Bone marrow (tissue), 2 donors: ENCODE measurements at places on chromosomes 4 and X.

- no peak for DNase-seq
These were observed 84.8 kb upstream of the ZNF827 start for GRCh38 chr4:146023334-146023967.

DNA sequence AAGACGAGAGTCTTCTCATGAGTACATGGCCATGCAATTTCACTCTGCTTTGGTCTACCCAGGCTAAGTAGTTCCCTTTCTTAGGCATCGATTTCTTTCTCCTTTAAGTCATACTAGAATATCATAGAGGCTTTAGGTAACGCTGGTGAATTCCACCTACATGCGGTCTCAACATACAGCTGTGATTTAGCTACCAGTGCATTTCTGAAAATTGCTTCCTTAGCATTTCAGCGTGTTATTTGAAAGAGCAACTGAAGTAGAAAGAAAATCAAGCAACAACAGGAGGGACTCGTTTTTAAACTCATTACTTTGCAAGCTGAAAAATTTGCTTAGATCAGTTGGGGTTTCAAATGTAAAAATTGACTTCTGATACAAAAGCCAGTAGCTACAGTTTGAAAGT, 48.1 kb upstream of the RASGEF1B start:
- no peak for DNase-seq

DNA sequence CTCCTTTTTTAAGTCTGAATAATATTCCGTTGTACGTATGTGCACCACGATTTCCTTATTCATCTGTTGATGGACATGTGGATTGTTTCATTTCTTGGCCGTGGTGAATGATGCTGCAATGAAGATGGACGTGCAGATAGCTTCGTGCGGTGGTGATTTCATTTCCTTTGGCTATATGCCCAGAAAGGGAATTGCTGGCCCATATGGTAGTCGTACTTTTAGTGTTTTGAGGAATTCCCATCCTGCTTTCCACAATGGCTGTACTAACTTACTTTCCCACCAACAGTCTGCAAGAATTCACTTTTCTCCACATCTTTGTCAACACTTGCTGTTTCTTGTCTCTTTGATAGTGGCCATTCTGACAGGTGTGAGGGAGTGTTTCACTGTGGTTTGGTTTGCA, 12.8 kb downstream of the ZFP42 start:
- DNase-seq, result no peak

- no peak for DNase-seq
These were observed 1.1 kb downstream of the LNX1 start for GRCh38 chr4:53590187-53590586.

DNA sequence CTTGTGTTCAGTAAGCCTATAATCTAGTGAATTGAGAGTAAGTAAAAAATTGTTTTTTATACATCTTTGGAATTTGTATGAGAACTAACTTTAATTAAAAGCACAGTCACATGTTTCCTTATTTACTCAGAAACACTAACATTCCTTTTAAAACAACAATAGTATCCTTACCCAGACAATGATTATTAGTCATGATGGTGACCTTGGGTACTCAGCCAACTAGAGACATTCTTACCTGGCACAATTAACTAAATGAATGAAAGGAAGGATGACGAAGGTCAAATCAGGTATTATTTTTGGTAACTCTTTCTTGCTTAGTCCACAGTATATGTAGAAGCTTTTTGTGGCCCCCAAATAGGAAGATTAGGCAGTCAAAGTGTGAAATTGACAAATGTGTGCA, 901.0 kb downstream of the FAT4 start:
- DNase-seq, result no peak

- no peak for DNase-seq
These were observed 73.1 kb downstream of the RAPGEF2 start for GRCh38 chr4:159175989-159176375.
